ENCODE measurements at places on chromosomes 5 and 9.

GRCh38 chr5:82360022-82360421 lies 81.9 kb upstream of the RPS23 start:
- no peak for DNase-seq

DNA sequence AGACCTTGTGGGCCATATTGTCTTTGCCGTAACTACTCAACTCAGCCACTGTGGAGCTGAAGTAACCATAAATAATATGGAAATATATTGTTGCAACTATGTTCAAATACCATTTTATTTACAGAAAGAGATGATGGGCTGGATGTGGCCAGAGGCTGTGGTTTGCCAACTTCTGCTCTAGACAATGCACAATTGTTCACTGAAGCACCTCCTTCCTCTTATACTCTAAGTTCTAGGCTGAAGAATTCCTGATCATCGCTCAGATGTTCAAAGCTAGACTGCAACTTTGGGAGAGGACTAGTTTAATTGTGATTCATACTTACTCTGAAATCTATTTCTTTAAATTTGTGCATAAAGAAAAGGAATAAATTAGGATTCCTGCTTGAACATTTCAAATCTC lies 245.0 kb downstream of the TAF11L14 start:
- no peak for DNase-seq

- no peak for DNase-seq
Observed at GRCh38 chr9:14135421-14135820, 178.5 kb downstream of the NFIB start.

- DNase-seq: no peak
Observed at GRCh38 chr9:35962126-35962906, 4.4 kb upstream of the OR2S2 start.

DNA sequence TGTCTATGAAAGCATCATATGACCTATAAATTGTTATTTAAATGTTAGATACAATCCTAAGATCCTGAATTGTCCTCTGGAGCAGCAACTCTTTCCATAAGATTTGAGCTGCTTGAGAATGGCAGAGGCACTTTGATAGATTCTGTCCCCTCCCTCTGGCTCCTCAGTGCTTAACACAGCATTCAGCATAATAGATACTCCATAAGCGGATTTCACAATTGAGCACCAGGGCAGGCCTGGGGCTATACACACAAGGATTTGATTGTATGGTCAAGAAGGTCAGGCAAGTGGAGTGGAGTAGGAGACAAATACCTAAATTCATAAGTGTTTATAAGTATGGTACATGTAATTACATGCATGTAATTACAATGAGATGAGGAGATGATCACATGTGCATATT lies 96.3 kb downstream of the FOXD1 start:
- DNase-seq: no peak

DNA sequence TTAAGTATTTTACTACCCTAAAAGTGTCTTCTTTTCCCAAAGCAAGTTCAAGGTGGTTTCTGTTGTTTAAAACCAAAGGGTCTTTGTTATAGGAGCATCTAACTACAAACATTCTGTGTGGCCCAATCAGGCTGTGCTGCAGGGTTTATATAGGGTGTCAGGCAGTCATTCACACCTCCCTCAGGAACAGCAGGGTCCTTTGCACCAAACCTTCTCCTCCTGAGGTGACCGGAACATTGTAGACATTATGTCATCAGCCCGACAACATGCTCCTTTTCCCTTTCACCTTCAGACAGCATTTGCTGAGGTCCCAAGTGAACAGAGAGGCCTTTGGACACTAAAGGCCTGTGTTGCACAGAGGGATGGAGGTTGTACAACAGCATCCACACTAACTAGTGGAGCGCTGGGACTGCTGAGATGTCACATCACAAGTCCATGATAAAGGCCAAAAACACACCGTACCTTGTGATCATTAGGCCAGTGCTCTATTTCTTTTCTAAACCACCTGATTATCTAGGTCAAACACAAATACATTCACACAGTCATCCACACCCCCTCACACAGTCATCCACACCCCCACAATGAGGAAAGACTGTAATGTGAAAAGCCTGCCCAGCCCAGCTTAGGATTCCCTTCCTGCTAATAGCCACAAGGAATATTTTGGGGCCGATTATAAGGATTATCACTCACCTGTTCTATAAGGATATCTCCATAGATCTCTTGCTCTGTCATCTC lies 123.8 kb upstream of the VLDLR start:
- DNase-seq: no peak

DNA sequence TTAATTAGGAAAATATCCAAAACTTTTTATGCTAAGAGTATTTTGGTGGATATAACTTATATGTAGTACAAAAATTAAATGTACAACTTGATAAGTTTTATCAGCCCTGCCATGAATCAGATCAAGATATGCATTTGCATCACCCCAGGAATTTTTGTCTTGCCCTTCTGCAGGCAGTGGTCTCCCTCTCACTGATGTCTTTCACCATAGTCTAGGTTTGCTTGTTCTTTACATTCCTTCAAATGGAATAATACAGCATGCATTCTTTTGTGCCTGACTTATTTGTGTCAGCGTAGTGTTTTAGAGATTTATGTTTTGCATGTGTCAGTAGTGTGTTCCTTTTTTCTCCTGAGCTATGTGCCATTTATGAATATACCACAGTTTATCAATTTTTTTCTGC lies 36.4 kb downstream of the RNF180 start:
- no peak for DNase-seq

- DNase-seq: no peak
Observed at GRCh38 chr5:71701407-71701806, 17.7 kb upstream of the CARTPT start.

DNA sequence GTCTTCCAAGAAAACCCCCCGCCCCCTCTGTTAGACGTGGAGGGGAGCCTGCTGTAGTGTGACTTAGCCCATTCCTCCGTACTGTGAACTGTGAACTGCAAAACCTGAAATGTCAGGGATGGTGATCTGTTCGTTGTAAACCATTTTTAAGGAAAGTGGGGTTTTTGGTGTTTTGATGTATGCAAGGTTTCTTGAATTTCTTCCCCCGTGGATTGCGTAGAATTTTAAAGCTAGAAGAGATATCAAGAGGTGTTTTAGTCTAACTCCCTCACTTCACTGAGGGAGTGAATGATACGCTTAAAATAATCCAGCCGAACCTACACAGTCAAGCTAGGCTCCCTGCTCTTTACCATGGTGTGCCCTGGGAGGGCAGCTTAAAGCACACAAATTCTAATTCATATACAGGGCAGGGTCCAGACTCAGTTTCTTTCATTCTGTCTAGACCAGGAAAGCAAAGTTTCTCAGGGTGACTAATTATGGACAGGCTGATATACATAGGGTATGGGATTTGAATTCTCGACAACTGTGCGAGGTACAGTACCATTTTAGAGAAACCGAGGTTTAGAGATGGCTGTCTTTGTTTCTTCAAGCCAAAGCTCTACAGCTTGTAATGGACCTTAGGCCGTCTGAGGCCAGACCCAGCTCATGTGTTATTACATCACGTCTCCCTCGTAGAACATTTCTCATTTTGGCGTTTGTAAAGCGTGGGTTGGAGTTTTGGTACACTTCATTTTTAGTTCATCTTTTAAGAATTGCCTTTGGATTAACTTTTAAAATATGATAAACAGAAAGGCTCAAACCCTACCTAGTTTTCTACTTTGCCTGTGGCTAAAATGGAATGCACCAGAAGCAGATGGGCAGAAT lies 2.7 kb downstream of the PTGER4 start:
- no peak for DNase-seq

Data from Right ventricle myocardium inferior (tissue), 1 donor.